ENCODE measurements at places on chromosomes 3 and 15.

GRCh38 chr3:128210711-128211110 lies 57.4 kb downstream of the EEFSEC start:
- no peak for DNase-seq

- no peak for DNase-seq
Observed at GRCh38 chr3:134029256-134029733, 430 bp downstream of the SLCO2A1 start.

GRCh38 chr3:70620956-70621355 lies 308.5 kb upstream of the MDFIC2 start:
- no peak for DNase-seq

DNA sequence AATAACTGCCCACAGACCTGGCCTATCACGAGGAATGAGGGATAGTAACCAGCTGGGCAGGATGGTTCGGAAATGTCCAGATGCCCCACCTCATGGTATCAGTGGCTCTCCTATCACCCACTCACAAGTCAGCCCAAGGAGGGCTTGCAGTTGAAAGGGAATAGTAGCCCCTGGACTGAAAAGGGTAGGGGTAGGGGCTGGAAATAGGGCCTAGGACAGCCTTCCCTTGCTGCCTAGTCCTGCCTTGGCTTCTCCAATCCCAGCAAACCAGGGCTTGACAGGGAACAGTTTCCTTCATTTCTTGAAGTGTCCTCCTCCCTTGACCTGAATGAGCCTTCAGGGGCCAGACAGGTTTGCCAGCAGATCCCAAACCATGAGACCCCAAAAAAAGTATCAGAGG lies 1.2 kb upstream of the CACNA2D2 start:
- DNase-seq: no peak

GRCh38 chr3:171777596-171777995 lies 32.7 kb downstream of the PLD1 start:
- DNase-seq: no peak

- DNase-seq: no peak
Observed at GRCh38 chr3:172750069-172750367, 508 bp upstream of the ECT2 start.

DNA sequence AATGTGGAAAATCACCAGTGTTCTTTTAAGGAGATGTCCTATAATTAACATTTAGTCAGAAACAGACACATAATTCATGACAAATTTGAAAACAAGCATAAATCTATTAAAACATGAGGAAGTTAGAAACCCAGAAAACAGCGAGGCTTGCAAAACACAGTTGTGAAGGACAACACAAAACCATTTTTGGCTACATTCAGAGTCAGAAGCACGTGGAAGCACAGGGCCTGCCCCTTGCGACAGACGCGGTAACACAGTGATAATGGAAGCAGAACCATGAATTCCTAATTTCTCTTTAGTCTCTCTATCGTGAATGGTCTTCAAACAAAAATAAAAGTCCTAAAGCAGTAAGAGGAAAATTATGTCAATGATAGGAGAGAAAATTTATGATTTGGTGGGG lies 12.2 kb downstream of the NCEH1 start:
- no peak for DNase-seq

- no peak for DNase-seq
Observed at GRCh38 chr3:114446600-114446999, 152.8 kb downstream of the TIGIT start.

DNA sequence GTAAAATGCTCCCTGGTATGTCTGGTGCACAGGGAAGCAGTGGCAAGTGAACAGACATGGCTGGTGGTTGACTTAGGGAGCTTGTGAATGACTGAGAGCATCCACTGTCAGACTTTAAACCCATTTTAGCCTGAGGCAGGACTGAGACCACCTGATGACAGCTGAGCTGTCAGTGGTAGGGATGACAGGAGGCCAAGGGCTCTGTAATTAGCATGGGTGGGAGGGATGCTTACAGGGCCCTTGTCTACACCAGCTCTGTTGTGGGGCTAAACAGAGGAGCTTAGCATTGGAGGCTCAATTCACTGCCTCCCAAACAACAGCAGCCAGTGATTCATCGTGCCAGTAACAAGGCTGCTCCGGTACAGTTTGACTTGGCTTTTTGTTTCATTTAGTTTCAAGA lies 169.4 kb downstream of the CHST2 start:
- DNase-seq: no peak

DNA sequence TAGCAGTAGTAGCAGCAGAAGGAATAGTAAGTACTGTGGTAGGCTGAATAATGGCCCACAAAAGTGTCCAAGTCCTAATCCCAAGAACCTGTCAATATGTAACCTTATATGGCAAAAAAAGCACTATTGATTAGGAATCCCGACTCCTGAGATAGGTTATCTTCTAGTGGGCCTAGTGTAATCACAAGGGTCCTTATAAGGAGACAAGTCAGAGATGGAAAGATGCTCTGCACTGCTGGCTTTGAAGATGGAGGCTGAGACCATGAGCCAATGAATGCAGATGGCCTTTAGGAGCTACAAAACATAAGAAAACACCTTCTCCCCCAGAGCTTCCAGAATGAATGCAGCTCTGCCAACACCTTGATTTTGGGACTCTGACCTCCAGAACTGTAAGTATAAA lies 36.0 kb downstream of the TIPARP start:
- no peak for DNase-seq

DNA sequence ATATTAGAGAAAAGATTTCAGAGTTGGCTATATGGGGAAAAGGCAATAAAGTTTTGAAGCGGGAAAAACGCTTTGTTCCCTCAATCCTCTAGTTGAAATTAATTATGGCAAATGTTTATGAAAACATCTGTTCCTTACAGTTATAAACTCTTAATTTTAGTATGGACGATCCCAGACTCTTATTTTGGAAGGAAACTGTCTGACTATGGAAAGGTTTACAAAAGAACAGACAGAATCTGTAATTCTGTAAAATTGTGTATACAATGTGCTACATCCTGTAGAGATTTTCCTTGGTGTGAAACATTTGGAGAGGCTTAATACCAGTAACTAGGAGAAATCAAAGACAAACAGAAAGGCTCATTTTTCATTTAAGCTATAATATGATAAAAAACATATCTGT lies 311.8 kb downstream of the TBC1D5 start:
- DNase-seq: no peak

DNA sequence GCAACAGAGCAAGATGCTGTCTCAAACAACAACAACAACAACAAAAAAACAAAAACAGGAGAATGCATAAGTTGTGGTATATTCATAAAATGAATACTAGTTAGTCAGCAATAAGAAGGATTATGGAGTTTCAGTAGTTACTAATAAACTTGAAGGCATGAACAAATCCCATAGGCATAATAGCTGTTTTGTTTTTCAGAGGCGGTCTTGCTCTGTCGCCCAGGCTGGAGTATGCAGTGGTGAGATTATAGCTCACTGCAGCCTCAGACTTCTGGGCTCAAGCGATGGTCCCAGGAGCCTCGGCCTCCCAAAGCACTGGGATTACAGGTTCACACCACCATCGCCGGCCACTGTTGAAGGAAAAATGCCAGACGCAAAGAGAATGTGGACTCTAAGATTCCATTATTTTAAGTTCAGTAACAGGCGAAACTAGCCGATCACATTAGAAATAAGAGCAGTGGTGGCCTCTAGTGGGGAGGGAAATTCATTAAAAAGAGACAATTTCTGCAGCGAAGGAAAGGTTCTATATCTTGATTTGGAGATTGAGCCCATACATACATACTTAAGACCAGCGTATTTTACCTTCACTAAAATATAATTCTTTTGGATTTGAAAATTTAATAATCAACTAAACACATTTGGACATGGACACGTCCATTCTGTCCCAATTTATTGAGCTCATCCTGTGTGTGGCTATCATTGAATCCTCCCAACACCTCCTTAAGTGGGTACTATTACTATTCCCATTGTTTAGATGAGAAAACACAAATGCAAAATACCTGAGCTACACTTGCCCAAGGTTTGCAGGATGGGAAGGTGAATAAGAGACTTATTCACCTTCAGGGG lies 27.4 kb upstream of the HDAC11 start:
- peak; percentile 65 for DNase-seq

GRCh38 chr3:171658841-171659240 lies 151.4 kb downstream of the PLD1 start:
- no peak for DNase-seq

DNA sequence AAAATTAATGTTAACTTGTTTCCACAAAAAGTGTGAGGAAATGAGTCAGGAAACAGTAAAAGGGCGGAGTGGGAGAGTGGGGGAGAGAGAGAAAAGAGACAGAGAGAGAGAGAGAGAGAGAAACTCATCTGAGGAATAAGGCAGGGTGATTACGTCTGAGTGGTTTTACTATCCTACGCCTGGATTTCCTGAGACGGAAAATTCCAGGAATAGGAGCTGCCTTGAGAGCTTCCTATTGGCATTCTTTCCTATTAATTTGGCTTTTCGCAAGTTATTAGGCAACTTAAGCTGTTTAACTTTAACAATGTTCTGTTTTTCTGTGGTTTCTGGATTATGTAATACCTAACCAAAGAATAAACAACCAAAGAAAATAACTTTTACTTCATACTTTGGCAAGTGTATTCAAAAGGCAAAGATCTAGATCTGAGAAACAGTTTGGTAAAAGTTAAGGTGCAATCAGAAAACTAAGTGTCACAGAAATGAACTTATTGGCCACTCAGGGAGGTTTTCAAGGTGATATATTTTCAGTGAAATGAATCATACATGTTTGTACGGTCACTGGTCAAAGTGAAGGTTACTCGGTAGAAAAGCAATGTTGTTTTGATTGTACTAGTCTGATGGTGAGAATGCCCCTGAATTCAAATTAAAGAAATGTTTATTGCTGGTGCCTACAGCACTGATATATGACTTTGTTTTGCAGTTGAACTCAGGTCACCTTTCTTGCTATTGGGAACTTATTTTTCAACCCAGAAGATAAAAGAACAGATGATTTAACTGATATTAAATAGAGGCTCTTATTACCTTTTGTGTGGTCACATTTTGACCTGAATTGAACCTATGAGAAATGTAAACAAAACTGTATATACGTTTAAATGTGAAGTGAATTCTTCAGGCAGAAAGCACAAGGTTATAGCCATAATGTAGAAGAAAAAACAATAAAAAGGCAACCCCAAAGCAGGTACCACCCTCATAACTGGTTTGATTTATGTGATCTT lies 39.9 kb upstream of the TNFSF10 start:
- no peak for DNase-seq

- no peak for DNase-seq
Observed at GRCh38 chr3:112786002-112786590, 60.6 kb downstream of the CD200R1L start.

- no peak for DNase-seq
Observed at GRCh38 chr3:135766115-135766514, 199.4 kb upstream of the PPP2R3A start.

- DNase-seq: no peak
Observed at GRCh38 chr3:24929521-24929920, 434.9 kb upstream of the THRB start.

DNA sequence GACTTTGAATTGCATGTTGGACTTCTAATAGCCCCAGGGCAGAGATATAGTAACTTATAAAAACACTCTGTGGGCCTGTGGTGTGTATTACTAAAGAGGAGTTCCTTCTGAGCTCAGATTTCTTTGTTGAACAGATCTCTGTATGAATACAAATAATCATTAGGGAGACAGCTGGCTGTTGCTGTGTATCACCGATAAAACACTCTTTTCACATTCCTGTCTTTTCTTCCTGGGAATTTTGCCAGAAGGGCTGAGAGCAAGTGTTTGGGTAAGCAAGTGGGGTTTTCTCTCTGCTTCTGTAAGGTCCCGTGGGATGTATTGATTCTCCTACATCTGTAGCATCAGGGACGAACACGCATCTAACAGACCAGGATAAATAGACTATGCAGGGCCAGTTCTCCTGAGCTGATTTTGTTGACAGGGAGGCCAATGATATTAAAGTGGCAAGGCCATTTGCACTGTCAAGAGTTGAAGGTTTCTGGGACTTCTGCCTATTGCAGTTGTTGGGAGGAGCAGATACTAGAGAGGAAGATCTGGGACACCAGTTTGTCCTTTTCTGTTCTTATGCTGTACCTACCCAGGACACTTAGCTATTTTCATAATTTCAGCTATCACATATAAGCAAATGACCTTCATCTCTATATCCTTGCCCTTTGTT lies 225.9 kb upstream of the CD96 start:
- DNase-seq: no peak

DNA sequence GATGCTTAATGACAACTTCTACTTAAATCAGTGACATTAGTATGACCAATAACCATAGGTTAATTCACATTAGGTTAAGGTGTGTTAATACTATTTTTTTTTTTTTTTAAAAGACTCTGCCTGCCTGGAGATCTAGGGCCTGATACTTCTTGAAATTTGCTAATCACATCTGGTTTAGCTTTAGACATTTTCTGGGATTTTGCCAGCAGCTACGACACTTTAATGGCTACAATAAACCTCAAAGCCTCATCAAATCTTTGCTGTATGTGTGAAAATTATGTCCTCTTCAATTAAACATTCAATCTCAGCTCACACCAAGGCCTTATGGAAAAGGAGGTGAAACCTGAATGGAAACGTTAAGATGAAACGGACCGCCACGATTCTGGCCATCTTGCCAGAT lies 167.9 kb downstream of the GREM1 start:
- no peak for DNase-seq

GRCh38 chr3:143103652-143104051 lies 15.9 kb upstream of the CHST2 start:
- DNase-seq: no peak

DNA sequence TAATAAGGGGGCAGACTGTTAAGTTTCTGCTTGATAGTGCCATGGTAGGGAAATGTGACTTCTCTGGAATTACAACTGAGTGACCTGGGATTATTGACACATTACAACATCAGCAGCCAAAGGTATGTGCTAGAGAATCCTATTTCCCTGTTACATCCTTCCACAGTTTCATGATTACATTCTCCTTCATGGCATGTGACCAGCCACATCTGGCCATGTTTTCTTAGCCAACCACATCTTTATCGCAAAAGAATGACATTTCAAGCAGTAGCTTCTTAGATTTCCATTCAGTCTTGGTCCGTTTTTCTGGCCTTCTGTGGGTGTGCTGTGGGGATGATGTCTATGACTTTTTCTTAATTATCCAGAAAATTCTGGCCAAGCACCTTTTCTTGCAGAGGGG lies 45.4 kb upstream of the CTDSPL start:
- DNase-seq: peak; percentile 10

GRCh38 chr15:63200464-63201249 lies 11.3 kb downstream of the RAB8B start:
- no peak for DNase-seq

- DNase-seq: no peak
Observed at GRCh38 chr3:129618186-129618820, 11.8 kb upstream of the PLXND1 start.

- DNase-seq: no peak
Observed at GRCh38 chr15:68097029-68097428, 42.9 kb downstream of the PIAS1 start.

- no peak for DNase-seq
Observed at GRCh38 chr3:40465111-40465407, 7.9 kb downstream of the RPL14 start.

- no peak for DNase-seq
Observed at GRCh38 chr3:114877378-114878113, 269.5 kb downstream of the ZBTB20 start.

GRCh38 chr15:82641129-82641798 lies 5.9 kb downstream of the CPEB1 start:
- no peak for DNase-seq

Measured in endodermal cell (in vitro differentiated cells).